ENCODE measurements at places on chromosomes 7 and 10.

GRCh38 chr7:114687238-114687637, 234.7 kb upstream of the MDFIC start:
- DNase-seq, result no peak

GRCh38 chr10:59036311-59037017, 140.0 kb upstream of the PHYHIPL start:
- no peak for DNase-seq

- DNase-seq, result no peak
Observed at GRCh38 chr10:12922117-12922900, 79.2 kb downstream of the CCDC3 start.

- peak; percentile 8 for DNase-seq
Observed at GRCh38 chr10:22253580-22253882, 35.7 kb upstream of the EBLN1 start.

- DNase-seq, result no peak
Observed at GRCh38 chr7:133795068-133795665, 332.0 kb upstream of the LRGUK start.

Measured in activated gamma-delta T cell (primary cell).